ENCODE measurements at places on chromosomes 11 and 22. TPM values are rescaled to one million over a fixed set of nuclear protein-coding genes. Genes with fewer than 3 reads are reported as not detected.

Gene CARD18
- total RNA-seq = not detected

Gene TMEM258
- total RNA-seq = 135 TPM

Gene CLCF1
- 1.1 TPM for total RNA-seq

Gene DGCR6
- total RNA-seq = 0.32 TPM

Gene RTN4RL2
- 0.82 TPM for total RNA-seq

Gene DEPDC5
- 57.1 TPM for total RNA-seq

Gene OR5A1
- total RNA-seq = not detected

DNA sequence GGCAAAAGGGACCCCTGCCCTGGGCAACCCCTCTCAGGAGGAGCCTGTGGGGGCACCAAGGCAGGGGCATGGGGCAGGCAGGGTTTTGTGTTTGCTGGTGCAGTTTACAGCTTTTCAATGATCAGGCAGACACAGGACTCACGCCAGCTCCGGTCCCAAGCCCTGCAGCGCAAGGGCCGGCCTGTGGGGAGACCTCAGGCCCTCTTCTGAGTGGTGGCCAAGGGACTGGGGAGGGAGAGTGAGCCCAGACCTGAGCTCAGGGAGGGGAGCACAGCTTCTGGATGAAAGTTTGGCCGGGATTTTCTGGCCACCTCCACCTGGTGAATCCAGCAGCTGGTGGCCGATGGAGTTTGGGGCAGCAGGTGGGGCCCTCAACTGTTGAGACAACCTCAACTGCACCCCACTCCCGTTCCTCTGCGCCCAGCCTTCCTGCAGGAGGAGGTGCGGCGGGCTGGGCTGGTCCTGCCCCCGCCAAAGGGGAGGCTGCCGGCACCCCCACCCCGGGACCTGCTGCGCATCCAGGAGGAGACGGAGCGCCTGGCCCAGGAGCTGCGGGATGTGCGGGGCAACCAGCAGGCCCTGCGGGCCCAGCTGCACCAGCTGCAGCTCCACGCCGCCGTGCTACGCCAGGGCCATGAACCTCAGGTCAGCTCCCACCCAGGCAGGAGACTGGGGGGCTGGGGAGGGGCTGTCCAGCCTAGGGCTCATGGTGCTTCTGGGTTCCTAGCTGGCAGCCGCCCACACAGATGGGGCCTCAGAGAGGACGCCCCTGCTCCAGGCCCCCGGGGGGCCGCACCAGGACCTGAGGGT lies 3.6 kb downstream of the TCIRG1 start:
- ATAC-seq = no peak

DNA sequence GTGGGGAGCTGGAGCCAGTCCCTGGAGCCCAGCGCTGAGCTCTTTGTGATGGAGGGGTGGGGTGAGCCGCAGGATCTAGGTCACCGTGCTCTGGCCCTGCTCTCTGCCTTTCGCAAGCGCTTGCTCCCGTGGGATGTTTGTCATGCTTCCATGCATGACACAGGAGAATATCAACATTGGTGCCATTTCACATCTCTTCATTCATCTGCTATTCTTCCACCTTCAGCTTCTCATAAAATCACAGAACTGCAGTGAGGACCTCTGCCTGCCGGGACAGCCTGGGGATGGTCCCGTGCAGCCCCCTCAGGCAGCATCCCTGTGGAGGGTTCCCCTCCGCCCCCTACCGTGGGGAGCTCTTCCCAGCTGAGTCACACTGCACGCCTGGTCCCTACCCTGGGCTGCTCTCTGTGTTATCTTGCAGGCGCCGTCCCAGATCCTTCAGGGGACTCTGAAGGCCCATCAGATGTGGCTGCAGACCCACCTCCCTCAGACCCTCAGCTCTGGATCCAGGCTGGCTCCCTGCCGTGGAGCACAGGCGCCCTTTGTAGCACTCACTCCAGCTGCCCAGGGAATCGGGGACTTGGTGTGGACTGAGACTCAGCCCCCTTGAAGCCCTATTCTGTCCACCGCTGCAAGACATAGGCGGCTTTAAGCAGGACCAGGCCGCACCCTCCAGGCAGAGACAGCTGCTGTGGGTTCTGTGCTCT lies 5.1 kb upstream of the SEPTIN5 start:
- no peak for ATAC-seq

DNA sequence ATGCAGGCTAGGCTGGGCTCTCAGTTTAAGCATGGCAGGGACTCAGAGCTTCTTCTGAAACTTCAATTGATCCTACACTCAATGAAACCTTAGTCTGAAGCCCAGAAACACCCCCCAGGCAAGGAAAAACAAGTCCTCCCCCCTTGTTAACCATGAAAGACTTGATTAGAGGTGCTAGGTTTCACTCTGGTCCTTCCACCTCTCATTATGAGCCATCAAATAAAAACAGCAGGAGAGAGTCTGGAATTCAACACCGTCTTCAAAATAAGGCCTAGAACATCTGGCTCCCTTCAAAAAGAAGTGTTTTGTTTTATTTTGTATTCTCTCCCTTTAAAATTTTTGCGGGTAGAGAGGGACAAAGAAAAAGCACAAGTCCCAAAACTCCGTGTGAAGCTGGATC lies 95.7 kb downstream of the NAT10 start:
- no peak for ATAC-seq

GRCh38 chr11:73268671-73269271 lies 3.4 kb upstream of the P2RY6 start:
- ATAC-seq = no peak

DNA sequence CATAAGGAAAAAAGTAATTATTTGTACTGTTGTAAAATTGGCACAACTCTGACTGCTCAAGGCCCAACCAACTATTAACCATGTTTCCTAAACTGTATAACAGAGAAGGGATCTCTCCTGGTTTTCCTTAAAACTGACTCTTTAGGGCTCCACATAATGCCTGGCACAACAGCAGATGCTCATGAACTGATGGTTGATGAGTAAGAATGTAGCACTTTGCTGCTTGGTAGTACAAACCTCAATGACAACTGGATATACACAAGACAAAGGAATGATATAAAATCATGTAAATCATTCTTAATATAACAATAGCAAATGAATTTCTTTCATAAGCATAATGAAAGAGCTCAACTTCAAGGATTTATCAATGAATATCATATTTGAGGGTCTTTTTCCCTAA lies 11.7 kb downstream of the MSANTD2 start:
- ATAC-seq = no peak

- ATAC-seq = no peak
Measured at GRCh38 chr11:30128269-30128932, 102.4 kb upstream of the FSHB start.

DNA sequence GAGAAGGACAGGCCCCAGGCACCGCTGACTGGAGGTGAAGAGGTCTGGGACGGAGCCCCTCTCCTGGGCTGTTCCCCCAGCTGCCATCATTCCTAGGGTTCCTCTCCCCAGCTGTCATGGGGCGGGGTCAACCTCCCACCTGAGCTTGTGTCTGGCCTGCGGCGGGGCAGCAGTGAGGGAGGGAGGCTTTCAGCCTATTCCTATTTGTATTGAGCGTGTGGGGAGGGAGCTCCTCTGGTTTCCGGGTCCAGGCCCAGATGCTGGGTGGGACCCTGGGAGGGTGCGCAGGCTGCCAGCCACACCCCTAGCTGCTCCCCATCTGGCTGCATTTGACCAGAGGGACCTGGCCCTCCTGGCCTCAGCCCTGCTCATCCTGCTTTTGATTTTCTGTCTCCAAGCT lies 13.7 kb downstream of the TSPAN4 start:
- no peak for ATAC-seq

GRCh38 chr11:132062541-132062940 lies 692.1 kb downstream of the NTM start:
- no peak for ATAC-seq

GRCh38 chr22:45917146-45917545 lies 59.8 kb downstream of the WNT7B start:
- no peak for ATAC-seq

- ATAC-seq = no peak
Measured at GRCh38 chr11:8325591-8326304, 62.1 kb upstream of the LMO1 start.

GRCh38 chr11:108135845-108136544 lies 14.6 kb downstream of the ACAT1 start:
- peak; percentile 68 for ATAC-seq

GRCh38 chr11:103294516-103294915 lies 185.3 kb downstream of the DYNC2H1 start:
- no peak for ATAC-seq

GRCh38 chr22:48276994-48277867 lies 1514.8 kb downstream of the TBC1D22A start:
- ATAC-seq = no peak

- no peak for ATAC-seq
Measured at GRCh38 chr11:77262803-77263202, 38.7 kb downstream of the GDPD4 start.

GRCh38 chr22:37981282-37982011 lies 2.9 kb downstream of the SOX10 start:
- ATAC-seq = no peak

Data from activated T-helper 17 cell treated with anti-CD3 and anti-CD28 coated beads, Interleukin-2, amount 50 U/mL, for 72 hours (primary cell).